Testis (tissue), 5 donors: ENCODE measurements at places on chromosomes 4 and X. TPM values are rescaled to one million over a fixed set of nuclear protein-coding genes. Genes with fewer than 3 reads are reported as not detected.

SLC9B1 gene
- polyA plus RNA-seq, result 108 TPM

FGF2 gene
- polyA plus RNA-seq, result 4.5 TPM

SPANXB1 gene
- polyA plus RNA-seq, result 59.5 TPM

SPOCK3 gene
- 1.5 TPM for polyA plus RNA-seq

ANOS1 gene
- 12.3 TPM for polyA plus RNA-seq

ATP1B4 gene
- 0.42 TPM for polyA plus RNA-seq

RHOXF2 gene
- 30.0 TPM for polyA plus RNA-seq

- no peaks in the 10 kb centered on the region for H3K27me3 ChIP-seq
- no peak within 1 kb of the TSS for H3K4me3 ChIP-seq
- H3K36me3 ChIP-seq, result no peaks in the 10 kb centered on the region
These were observed at the start of gene PHEX for GRCh38 chrX:22032084-22032483. Gene PHEX (plus strand): TSS chrX:22032325. CDS start chrX:22033006, 681 bp downstream.

GRCh38 chrX:49102190-49102589 lies 21.3 kb downstream of the GPKOW start:
- H3K4me1 ChIP-seq, result no peaks in the 10 kb centered on the region
- no peak overlapping the region for H3K4me3 ChIP-seq
- DNase-seq, result no peak
- no peaks in the 10 kb centered on the region for H3K36me3 ChIP-seq
- no peaks in the 10 kb centered on the region for H3K27me3 ChIP-seq
- H3K27ac ChIP-seq, result no peak overlapping the region

DNA sequence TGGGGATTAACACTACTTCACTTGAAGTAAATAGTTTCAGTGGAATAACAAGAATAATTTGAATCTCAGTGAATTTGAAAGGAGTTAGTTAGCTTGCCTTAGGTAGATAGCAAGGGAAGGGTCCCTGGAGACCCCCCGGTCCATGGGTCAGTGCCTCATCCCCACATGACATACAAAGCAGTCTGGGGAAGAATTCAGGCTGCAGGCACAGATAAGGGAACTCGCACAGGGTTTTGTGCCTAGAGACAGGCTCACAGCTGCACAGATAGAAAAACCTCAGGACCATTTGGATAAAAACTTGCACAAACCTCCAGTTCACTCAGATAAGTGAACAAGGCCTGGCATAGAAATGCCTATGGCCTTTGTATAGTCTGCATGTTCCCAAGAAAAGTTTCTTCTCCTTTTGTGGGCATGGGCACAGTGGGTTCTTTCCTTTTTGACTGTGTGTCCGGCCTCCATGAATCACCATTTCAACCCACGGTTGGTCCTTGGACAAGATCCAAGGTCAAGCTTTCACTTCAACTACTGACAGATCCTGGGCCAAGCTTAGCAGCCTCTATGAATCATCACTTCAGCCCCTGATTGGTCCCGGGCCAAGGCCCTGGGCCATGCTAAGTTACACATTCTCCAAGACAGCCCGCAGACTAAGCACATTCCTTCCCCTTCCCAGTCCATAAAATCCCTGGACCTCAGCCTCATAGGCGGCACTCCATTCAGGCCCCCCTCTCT lies 108.3 kb upstream of the KLHL4 start:
- no peaks in the 10 kb centered on the region for H3K36me3 ChIP-seq
- H3K27me3 ChIP-seq, result no peaks in the 10 kb centered on the region
- DNase-seq, result peak; percentile 81
- peak overlapping the region; percentile 39 for H3K27ac ChIP-seq
- H3K4me1 ChIP-seq, result no peaks in the 10 kb centered on the region
- H3K4me3 ChIP-seq, result no peak overlapping the region

DNA sequence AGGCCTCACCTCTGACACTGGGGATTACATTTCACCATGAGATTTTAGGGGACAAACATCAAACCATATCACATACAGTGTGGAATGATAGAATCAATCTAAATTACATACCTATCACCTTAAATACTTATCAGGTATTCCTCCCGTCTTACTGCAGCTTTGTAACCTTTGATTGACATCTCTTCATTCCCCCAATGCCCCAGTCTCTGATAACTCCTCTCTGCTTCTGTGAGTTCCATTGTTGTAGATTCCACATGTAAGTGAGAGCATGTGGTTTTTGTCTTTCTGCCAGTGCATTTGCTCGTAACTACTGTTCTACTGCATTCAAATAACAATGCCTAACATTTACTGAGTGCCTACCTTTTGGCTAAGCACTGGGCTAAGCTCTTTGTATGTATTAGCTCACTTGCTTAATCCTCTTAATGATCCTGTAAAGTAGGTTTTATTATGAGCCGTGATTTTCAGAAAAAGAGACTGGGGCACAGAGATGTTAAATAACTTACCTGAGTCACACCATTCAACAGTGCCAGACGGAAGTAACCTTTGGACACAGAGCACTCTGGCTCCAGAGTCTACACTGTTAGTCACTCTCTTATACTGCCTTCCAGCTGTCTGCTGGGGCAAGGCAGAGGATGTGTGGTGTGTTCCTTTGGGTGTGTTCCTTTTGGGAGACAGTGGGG lies 63.7 kb upstream of the ESX1 start:
- no peaks in the 10 kb centered on the region for H3K36me3 ChIP-seq
- no peaks in the 10 kb centered on the region for H3K27me3 ChIP-seq
- no peak for DNase-seq
- no peak overlapping the region for H3K4me3 ChIP-seq
- H3K27ac ChIP-seq, result no peak overlapping the region

DNA sequence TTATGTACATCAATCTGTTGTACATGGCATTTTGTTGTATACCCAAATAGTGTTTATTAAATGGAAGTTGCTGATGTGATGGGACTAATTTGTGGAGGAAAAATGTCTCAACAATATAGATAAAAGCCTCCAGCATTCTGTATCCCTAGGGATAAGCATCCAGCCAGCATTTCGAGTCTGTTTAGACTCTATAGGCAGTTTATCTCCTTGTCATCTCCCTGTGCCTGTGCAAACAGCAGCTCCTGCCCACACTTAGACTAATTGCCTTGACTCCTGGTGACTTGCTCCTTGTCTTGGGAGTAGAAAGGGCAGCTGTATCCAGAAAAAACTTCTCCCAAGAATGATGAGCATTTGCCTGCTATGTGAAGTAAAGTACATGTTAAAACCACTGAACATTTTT lies 83.8 kb downstream of the DOCK11 start:
- no peaks in the 10 kb centered on the region for H3K36me3 ChIP-seq
- no peak overlapping the region for H3K4me3 ChIP-seq
- no peaks in the 10 kb centered on the region for H3K4me1 ChIP-seq
- DNase-seq, result no peak
- no peak overlapping the region for H3K27ac ChIP-seq
- H3K27me3 ChIP-seq, result no peaks in the 10 kb centered on the region

GRCh38 chrX:18917831-18918230 lies 66.1 kb downstream of the PHKA2 start:
- no peak overlapping the region for H3K27ac ChIP-seq
- no peak for DNase-seq
- no peak overlapping the region for H3K4me3 ChIP-seq
- H3K27me3 ChIP-seq, result no peaks in the 10 kb centered on the region
- H3K4me1 ChIP-seq, result no peaks in the 10 kb centered on the region

DNA sequence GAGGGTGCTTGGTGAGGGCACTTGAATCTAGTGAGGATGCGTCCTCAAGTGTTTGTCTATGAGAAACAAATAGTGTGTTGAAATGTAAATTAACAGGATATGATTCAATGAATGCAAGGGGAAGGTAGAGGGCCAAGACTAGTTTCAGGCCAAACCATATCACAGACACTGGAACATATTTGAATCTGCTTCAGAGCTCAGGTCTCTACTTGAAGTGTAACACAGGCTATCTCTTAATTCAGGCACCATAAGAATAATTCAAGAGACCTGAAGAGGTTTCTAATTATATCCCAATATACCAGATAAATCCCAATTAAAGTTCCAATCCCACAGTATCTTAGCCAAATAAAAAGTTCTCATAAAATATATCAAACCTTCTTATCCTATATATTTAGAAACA lies 146.5 kb upstream of the INTU start:
- no peak overlapping the region for H3K4me3 ChIP-seq
- DNase-seq, result no peak
- H3K27ac ChIP-seq, result no peak overlapping the region
- no peaks in the 10 kb centered on the region for H3K27me3 ChIP-seq
- H3K4me1 ChIP-seq, result no peaks in the 10 kb centered on the region

- no peak overlapping the region for H3K4me3 ChIP-seq
These were observed 14.2 kb downstream of the NSD2 start for GRCh38 chr4:1885414-1885813.

GRCh38 chr4:85556283-85556682 lies 81.3 kb downstream of the ARHGAP24 start:
- no peaks in the 10 kb centered on the region for H3K36me3 ChIP-seq
- no peak overlapping the region for H3K27ac ChIP-seq
- H3K4me3 ChIP-seq, result no peak overlapping the region
- no peaks in the 10 kb centered on the region for H3K4me1 ChIP-seq
- DNase-seq, result no peak
- no peaks in the 10 kb centered on the region for H3K27me3 ChIP-seq

DNA sequence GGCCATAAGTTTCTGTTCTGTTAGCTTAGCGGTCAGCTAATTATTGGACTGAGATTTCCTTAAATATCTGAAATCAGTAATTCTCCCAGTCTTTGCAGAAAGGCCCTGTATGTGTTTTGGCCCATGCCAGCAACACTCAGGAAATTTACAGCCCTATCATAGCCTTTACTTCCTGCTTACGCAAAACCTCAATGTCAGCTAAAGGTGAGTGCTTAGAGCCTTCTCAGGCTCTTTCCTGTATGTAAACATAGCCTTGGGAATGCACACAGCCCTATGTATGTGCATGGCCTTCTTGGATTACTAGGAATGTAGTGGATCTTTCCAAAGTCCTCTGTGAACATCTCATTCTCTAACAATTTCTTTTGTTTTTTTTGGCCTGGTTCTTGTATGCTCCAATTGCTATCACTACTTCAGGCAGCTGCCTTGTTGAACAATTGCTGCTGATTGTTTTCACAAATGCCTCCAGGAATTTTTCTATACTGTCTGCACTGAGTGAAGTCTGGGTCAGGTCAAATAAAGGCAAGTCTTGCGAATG lies 200.0 kb downstream of the PPP1R2C start:
- no peak for DNase-seq
- H3K4me1 ChIP-seq, result no peaks in the 10 kb centered on the region
- H3K36me3 ChIP-seq, result no peaks in the 10 kb centered on the region
- no peak overlapping the region for H3K27ac ChIP-seq

- H3K27ac ChIP-seq, result no peak overlapping the region
- no peaks in the 10 kb centered on the region for H3K27me3 ChIP-seq
- H3K4me1 ChIP-seq, result no peaks in the 10 kb centered on the region
- DNase-seq, result no peak
- no peaks in the 10 kb centered on the region for H3K36me3 ChIP-seq
These were observed 8.5 kb upstream of the ANTXR2 start for GRCh38 chr4:80081566-80081965.

DNA sequence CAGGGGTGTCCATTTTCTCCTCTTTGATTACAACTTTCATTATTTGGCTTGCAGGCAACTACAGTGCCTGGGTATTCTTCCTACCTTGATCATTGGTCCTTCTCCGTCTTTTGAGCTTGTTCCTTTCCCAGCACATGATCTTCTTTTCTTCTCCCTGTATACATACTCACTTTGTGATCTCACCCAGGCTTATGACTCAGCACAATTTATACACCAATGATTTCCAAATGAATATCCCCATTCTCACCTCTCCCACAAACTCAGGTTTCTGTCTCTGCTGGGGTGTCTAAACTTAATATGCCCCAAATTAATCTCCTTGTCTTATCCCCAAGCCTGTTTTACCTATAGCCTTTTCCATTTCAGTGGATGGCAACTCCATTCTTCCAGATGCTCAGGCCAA lies 19.5 kb upstream of the C4orf54 start:
- no peaks in the 10 kb centered on the region for H3K27me3 ChIP-seq
- H3K4me1 ChIP-seq, result no peaks in the 10 kb centered on the region
- H3K4me3 ChIP-seq, result no peak overlapping the region

- no peak overlapping the region for H3K27ac ChIP-seq
- DNase-seq, result peak; percentile 14
- H3K36me3 ChIP-seq, result no peaks in the 10 kb centered on the region
- no peak overlapping the region for H3K4me3 ChIP-seq
- no peaks in the 10 kb centered on the region for H3K4me1 ChIP-seq
- no peaks in the 10 kb centered on the region for H3K27me3 ChIP-seq
These were observed 17.2 kb downstream of the SPIN3 start for GRCh38 chrX:56978172-56978571.

DNA sequence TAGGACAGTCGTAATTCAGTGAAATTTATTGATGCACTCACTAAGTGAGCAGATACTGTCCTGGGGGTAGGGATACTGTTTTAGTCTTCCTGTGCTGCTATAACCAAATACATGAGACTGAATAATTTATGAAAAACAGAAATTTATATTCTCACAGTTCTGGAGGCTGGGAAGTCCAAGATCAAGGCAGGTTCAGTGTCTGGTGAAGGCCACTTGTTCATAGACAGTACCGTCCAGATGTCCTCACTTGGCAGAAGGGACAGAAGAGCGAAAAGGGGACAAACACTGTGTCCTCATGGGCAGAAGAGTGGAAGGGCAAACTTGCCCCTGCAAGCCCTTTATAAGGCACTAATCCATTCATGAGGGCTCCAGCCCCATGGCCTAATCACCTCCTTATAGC lies 45.6 kb downstream of the PGRMC2 start:
- no peak overlapping the region for H3K27ac ChIP-seq
- H3K4me3 ChIP-seq, result no peak overlapping the region
- no peaks in the 10 kb centered on the region for H3K27me3 ChIP-seq
- DNase-seq, result no peak
- H3K36me3 ChIP-seq, result no peaks in the 10 kb centered on the region

DNA sequence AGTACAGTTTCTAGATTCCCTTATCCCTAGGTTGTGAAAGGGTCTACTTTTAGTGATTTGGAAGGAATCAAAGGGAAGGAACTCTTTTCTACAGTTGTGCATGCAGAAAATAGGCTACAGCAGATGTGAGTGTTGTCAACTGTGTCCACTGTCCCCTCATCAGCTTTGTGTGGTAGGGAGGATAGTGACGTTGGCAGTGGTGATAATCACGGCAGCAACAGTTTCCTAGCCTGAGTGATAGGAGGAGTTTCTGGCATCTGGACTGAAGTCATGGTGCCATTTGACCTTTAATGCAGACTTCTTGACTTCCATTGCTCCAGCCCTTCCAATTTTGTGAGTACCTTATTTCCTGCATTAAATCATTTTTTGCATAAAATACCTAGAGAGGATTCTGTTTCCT lies 39.3 kb downstream of the SRPX start:
- no peaks in the 10 kb centered on the region for H3K27me3 ChIP-seq
- no peaks in the 10 kb centered on the region for H3K4me1 ChIP-seq
- H3K27ac ChIP-seq, result no peak overlapping the region
- no peak for DNase-seq
- H3K36me3 ChIP-seq, result no peaks in the 10 kb centered on the region

GRCh38 chr4:7381221-7381889 lies 53.4 kb downstream of the PSAPL1 start:
- no peaks in the 10 kb centered on the region for H3K27me3 ChIP-seq
- no peak overlapping the region for H3K27ac ChIP-seq
- DNase-seq, result peak; percentile 55
- peaks cover 10% of the 10 kb centered on the region for H3K4me1 ChIP-seq
- H3K4me3 ChIP-seq, result no peak overlapping the region
- H3K36me3 ChIP-seq, result no peaks in the 10 kb centered on the region

DNA sequence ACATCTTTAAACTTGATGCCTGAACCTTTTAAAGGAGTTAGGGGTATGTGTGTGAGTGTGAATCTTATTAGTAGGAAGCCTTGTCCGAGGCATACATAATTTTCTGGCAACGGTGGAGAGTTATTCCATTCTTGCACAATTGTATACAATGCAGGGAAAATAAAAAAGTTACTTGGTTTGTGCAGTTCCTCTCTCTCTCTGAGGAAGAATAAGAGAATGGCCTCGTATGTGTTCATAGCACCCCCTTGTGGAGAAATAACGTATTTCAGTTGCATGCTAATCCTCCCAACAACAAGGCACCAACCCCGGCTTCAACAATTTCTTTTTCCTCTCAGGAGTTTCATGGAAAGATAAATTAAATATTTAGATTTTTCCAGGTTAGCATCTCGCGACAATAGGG lies 33.7 kb upstream of the FGF13 start:
- H3K4me3 ChIP-seq, result no peak overlapping the region
- H3K27me3 ChIP-seq, result no peaks in the 10 kb centered on the region
- no peaks in the 10 kb centered on the region for H3K36me3 ChIP-seq
- peak; percentile 38 for DNase-seq
